Stimulated activated CD8-positive, alpha-beta memory T cell treated with anti-CD3 and anti-CD28 coated beads, Interleukin-4, amount 100 ng/mL, for 48 hours (primary cell): ENCODE measurements at places on chromosomes 11 and 22.

- no peak for DNase-seq
Measured at GRCh38 chr11:110190885-110191284, 97.7 kb downstream of the ZC3H12C start.

DNA sequence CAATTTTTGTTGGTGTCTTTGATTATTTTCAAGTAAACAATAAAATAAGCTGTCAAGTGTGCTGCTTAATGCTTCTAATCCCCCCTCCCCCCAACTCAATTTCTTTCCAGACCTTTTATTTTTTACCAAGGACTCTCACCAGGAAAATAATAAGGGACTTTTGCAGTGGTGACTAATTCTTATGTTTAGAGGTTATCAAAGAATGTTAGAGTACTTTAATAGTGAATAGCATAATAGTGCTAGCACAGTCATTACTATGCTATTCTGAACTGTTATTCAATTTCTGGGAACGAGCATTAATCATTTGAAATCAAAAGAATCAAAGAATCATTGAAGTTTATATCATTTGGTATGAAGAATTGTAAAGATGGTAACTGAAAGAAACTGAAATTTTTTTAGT is 251.4 kb downstream of the DDX10 start:
- no peak for DNase-seq

GRCh38 chr22:49033616-49034015 is 794.1 kb downstream of the BRD1 start:
- DNase-seq: no peak

DNA sequence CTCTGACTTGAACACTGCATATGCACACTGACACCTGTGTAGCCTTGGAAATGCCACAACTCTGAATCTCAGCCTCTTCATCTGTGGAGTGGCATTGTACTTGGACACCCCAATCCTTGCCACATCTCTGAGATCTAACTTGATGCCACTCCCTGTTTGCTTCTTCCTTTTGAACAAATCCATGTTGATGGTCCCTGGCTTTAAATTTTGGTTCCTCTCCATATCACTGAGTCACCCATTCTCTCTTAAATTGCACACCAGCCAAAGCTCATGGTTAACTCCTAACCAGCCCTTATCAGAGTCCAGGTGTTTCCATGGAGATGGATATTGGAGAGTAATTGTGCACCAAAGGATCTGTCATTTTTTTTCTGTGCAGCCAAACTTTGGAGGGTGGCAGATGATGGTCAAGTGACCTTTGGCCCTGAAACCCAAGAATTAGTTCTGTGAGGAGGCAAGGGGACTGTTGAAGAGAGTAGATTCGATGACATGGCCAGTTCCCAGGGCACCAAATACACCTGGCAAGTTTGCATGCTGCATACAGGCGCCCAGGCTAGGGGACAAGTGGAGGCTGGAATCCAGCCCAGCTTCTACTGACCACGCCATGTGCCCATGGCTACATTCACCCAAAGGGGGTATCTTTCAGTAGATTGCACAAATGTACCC is 25.1 kb upstream of the PAMR1 start:
- no peak for DNase-seq

DNA sequence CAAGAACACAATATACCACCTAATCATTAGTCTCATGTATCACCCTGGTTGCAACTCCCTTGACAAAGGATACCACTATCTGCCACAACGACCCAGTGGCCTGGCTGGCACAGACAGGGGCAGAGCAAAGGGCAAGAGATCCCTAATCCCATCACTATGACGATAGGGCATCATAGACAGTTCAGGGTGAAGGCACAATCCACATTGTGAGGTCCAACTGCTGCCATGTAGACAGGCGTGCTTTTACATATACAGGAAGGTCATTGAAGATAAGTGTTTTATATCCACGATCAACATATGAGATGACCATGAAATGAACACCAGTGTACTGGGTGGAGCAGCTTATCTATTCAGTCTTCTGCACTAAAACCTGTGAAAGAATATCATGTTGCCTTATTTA is 94.6 kb downstream of the IGLL1 start:
- no peak for DNase-seq

DNA sequence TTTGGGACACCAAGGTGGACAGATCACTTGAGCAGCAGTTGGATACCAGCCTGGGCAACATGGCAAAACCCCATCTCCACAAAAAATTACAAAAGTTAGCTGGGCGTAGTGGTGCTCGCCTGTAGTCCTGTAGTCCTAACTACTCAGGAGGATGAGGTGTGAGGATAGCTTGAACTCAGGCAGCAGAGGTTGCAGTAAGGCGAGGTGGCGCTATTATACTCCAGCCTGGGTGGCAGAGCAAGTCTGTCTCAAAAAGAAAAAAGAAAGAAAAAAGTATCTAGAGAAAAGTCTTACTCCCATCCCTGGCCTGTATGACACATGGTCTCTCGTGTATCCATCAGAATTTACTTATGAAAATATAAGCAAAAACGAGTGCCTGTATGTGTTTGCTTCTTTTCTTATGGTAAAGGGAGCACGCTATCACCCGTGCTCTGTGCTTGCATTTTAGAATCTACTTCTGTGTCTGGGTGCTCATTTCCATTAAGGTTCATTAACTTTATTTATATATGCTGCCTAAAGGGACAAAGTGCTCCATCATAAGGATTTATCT is 15.4 kb upstream of the CPT1A start:
- no peak for DNase-seq

- DNase-seq: peak; percentile 83
Measured at GRCh38 chr22:24434471-24435322, 7.3 kb downstream of the ADORA2A start.

DNA sequence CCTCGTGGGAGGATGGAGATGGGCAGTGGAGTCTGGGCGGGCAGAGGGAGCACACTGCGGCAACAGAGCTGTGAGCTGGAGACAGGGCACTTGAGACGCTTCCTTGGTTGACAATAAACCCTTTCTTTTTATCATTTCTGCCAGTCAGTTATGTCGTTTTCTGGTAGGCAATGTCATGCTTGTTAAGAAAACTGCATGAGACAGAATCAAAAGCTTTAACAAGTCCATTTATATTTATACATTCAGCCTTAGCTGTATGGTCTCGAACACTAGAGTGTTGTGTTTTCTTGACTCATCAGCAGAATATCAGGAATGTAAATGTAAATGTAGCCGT is 31.9 kb downstream of the PPFIA1 start:
- no peak for DNase-seq

DNA sequence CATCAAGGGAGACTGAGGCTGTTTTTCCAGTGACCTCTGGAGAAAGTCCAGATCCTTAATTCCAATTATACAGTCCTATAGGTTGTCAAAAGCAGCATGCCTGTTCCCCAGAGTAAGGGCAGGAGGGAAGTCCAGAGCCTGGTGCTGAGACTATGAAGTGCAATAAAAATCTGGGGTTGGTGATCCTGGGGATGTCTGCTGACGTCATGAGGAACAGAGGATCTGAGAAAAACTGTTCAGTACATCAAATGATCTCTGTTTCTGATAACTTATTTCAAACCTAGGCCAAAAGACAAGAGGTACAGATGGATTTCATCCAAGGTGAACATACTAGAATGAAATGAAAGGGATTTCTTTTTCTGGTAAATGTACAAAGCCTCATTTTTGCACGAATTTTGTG is 12.1 kb downstream of the OR5W2 start:
- DNase-seq: no peak

GRCh38 chr11:75236062-75236461 is 4.5 kb upstream of the TPBGL start:
- DNase-seq: no peak

DNA sequence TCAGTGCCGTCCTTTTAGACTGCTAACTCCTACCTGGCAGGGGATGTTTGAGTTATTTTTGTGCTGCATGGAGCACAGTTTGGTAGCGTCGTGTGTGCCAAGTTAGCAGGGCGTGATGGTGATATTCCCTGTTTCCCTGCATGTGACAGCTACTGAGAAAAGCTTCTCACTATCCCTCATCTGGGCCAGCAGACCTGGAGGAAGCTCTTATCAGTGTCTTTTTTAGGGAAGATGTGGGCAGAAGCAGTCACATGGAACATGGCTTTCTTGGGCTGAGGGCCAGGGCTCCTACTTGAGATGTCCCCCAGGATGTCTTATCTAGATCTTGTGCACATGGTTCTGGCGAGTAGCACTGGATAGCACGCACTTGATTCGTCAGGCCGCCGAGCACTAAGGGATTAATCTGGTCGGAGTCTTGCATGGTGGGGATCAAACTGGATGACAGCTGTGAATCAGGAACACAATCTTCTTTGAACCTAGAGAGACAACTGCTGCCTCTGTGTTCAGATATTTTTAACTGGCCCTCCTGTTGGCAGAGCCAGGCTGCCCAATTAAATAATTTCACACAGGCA is 33.8 kb downstream of the TECTA start:
- no peak for DNase-seq

GRCh38 chr11:2651826-2652271 is 47.9 kb downstream of the KCNQ1OT1 start:
- no peak for DNase-seq

DNA sequence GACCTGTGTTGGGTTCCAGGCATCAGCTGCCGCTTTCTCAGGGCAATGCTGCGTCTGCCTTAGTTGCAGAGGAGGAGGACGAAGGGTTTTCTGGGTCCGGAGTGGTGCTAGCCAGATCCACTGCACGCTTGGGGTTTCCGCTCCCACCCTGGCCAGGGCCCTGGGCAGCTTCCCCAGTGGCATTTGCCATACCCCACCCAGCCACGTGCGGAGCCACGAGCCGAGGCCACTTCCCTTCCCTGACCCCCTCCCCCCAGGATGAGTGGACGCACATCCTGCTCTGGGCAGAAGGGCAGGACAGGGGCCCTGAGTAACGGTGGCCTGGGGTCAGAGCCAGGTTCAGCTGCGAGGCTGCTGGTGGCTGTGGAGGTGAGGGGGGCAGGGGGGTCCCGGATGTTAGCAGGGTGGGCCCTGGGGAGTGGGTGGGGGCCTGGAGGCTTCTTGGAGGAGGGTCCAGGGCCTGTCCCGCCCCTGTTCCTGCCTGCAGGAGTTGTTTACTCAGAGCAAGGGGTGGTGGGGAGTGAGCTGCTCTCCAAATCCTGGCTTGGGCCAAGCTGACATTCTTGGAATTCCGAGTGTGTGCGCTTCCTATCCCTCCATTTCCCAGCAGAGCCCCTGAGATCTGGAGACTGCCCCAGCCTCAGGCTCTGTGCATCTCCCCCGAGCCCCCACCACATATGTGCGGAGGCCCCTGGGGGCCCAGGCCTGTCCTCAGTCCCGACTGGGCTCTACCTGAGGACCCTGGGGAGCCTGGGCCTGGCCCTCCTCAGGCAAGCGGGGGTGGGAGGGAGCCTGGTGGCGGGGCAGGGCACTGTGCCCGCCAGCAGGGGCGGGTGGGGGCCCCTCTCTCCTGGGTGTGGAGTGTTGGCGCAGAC is 1.4 kb downstream of the TSPAN4 start:
- no peak for DNase-seq

GRCh38 chr11:129223701-129224149 is 31.6 kb upstream of the ARHGAP32 start:
- no peak for DNase-seq

GRCh38 chr11:34318111-34319037 is 39.4 kb downstream of the ABTB2 start:
- no peak for DNase-seq

- DNase-seq: no peak
Measured at GRCh38 chr11:42536611-42537360, 775.0 kb upstream of the API5 start.

DNA sequence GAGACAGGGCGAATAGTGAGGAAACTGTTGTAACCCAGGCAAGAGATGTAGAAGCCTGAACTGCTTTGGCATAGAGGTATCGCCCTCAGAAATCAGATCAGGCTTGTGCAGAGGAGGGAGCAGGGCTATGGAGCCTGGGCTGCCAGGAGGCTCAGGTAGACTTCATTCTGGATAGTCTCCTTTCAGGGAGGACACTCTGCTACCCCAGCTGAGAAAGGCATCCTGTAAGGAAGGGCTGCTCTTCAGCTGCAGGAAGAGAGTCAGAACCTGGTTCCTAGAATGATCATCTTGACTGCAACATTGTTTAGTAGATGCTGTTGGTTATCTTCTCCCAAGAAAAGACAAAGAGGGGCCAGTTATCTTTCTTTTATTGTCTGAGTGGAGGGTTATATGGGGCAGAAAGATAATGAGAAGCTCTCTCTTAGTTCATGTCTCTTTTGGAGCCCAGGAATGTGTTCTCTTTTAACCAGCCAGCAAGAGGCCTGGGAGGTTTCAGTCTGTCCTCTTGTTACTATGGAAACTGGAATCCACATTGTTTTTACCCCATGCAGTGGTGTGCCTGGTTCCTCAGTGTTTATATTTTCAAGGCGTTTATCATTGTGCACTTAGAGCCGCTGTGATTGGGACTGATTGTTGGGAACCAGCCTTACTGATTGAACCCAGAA is 95.7 kb downstream of the STIM1 start:
- DNase-seq: no peak

DNA sequence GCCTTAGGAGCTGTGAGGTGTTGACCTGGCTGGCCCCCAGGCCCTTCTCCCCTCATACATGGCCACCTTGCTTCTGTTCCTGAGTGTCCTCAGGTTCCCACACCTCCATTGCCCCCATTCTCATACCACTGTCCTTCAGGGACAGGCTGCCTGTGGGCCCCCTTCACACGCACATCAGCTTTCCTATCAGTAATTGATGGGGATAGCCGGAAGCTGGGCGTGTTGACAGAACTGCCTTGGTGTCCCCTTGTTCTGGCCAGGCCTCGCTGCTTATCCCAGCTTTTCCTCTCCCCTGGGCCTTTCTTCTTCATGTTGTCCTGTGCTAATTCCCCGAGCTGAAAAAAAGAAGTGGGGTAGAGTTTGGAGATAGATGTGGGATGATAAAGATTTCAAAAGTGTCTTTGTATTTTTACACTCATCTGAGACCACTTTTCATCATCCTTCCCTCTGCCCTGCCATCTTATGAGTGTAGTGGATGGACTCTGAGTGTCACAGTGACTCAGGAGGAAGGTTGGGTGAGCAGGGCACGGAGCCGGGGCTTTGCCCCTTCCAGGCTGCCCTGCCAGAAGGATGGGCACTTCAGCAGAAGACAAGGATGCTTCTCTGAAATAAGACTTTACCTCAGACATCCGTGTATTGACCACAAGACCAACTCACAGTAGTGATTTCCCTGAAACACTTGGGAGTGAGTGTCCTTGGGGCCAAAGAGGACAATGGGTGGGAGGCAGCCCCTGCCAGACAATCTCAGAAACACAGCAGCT is 42.8 kb downstream of the MED15 start:
- DNase-seq: no peak

GRCh38 chr11:134266841-134267251 is 9.3 kb upstream of the GLB1L3 start:
- DNase-seq: no peak
